ENCODE measurements at places on chromosomes 4 and X.

GRCh38 chr4:75490155-75490554 is 24.0 kb downstream of the RCHY1 start:
- DNase-seq, result no peak

DNA sequence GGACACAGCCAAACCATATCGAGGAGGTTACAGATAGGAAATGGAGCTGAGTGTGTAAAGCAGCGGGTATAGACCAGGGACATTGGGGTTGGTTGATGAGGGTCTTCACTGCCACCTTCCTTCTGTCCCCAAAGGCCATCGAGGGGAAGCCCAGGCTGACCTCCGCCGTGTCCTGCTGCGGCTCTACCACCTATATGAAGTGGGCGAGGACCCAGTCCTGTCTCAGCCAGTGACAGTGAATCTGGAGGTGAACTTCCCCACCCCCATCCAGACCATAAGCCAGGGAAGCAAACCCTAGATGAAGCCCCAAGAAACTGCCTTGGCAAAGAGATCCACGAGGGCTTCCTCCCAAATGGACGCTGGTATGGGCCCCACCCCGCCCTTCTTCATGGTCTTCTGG is 23.2 kb upstream of the MRFAP1 start:
- no peak for DNase-seq

DNA sequence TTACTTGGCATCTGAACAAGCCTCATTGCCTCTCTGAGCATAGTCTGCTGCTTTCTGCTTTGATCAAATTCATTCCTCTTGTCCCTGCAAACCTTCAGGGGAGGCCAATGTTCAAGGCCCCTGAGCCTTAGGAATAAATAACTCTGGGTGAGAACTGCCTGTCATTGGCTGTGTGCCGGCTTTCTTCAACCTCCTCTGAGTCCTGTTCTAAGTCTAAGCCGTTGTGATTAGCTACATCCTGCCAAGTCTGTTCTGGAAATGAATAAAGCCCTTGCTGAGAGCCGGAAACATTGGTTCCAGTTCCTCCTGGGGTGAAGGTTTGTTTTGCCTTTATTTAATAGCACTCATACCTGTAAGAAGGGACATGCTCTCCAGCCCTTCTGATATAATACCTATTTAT is 13.8 kb downstream of the RNF4 start:
- DNase-seq, result no peak

DNA sequence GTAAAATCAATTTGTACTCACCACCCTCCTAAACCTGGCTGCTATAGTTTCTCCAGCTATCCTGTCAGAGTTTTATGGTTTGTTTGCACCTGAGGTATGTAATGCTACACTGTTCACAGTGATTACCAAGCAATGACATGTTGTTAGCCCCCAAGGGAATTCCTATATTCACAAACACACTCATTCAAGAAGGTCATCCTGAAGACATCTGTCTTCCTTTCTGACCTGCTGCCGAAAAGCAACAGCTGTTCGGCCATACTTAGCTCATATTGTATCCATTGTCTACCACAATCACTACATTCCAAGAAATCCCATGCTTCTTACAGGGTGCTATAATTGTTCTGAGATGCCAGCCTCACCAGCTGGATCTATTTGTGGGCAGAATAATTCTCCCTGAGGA is 160.1 kb upstream of the GYPA start:
- DNase-seq, result no peak

- DNase-seq, result no peak
Observed at GRCh38 chr4:126691797-126692196, 941.0 kb upstream of the INTU start.

DNA sequence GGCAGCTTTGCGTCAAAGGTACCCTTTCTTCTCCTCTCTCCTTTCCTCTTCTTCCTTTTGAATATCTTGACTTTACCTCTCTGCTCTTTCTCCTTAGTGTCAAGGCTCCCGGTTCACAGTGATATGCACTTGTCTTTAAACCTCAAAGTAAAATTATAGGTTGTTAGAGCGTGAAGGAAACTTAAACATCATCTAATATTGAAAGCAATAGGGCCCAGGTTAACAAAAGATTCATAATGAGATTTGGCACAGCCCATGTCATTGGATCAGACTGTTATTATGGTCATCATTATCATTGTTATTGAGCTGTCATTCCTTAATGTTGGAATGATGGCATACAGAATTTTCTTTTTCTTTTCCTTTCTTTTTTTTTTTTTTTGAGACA is 32.5 kb downstream of the FTHL17 start:
- no peak for DNase-seq

- no peak for DNase-seq
Observed at GRCh38 chr4:161799710-161800109, 364.1 kb downstream of the FSTL5 start.

GRCh38 chr4:181529537-181529936 is 713.7 kb upstream of the TENM3 start:
- DNase-seq, result no peak

DNA sequence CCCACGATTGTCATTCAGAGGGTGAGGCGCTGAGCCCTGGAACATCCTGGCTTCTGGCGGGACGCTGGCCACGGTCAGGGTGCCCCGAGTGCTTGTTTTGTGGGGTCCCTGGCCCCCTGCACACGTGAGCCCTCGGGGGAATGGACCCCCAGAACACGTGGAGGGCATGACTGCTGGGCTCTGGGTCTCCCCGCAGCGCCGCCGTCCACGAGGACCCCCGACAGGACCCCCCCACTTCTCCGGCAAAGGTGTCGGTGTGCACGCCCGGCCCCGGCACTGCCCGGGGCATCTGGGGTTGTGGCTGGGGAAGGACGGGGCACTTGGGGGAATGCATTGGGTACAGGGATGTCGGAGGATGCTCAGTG is 13.9 kb upstream of the GTPBP6 start:
- DNase-seq, result no peak

GRCh38 chrX:110795645-110796406 is at the start of gene CHRDL1:
Gene CHRDL1, minus strand, starts transcription at chrX:110795817. Its CDS starts 3,636 bp downstream, at chrX:110792181.
- DNase-seq, result no peak

DNA sequence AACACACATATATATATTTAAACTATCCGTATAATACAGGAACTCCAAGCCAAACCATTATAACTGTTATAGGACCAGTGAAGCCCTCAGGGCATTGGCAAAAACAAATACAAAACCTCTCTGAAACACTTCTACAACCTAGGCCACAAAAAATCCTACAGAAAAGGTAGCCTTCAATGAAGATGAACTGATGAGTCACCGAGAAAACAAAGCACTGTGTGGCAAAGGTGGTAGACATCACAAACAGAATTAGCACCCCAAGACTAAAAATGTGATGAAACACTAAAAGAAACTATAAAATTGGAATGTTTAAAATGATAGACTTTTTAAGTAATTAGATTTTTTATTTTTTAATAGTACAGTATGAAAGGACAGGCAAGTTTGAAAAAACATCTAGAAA is 5.5 kb upstream of the HSPA4L start:
- DNase-seq, result no peak

DNA sequence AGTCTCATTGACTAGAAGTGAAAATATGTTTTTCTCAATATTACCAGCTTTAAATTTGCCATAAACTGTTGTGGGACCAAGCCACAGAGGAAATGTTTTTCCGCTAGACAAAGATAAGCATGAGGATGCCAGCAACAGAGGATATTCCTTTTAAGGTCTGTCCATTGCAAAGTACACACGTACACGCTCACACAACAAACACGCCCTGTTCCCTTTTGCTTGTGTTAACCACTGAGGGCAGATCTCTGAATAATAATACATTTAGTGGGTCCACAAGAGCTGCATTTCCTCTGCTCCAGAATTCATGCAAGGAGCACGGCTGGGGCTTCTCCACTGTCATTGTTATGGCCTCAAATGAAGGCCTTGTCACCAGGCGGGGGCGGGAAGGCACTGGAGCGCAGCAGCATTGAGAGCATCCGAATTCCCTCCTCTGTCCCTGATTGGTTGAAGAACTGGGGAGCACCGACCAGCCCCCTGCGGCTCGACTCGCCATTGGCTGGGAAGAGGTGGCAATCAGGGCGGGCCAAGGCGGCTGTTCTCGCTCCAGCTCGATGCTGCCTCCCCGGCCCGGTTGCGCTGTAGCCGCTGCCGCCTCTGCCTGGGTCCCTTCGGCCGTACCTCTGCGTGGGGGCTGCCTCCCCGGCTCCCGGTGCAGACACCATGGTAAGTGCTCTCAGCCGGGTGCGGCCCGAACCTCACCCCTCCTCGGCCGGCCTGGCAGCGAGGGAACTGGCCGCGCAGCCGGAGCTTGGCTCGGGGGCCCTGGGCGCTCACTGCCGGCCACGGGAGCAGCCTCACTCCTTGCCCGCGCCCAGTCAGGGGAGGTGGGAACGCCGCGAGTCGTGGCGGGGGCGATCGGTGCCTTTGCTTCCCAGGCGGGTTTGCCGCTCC is at the start of gene GUCY1B1:
Gene GUCY1B1 (plus strand): TSS at position 541 of the 891 bp plus-strand sequence. CDS start 120 bp downstream, at position 661.
- DNase-seq, result peak; percentile 1

- DNase-seq, result no peak
Observed at GRCh38 chr4:94834501-94834900, 76.7 kb downstream of the BMPR1B start.

GRCh38 chr4:16686195-16686594 is 212.2 kb downstream of the LDB2 start:
- no peak for DNase-seq

All from NK-92 treated with Interleukin-12 subunit alpha and Interleukin-12 subunit beta, amount 100 ng/mL, for 24 hours (cell line).